Stimulated activated CD4-positive, alpha-beta T cell treated with anti-CD3 and anti-CD28 coated beads, Interleukin-15, amount 100 ng/mL, for 24 hours (primary cell): ENCODE measurements at places on chromosomes 7 and 10.

DNA sequence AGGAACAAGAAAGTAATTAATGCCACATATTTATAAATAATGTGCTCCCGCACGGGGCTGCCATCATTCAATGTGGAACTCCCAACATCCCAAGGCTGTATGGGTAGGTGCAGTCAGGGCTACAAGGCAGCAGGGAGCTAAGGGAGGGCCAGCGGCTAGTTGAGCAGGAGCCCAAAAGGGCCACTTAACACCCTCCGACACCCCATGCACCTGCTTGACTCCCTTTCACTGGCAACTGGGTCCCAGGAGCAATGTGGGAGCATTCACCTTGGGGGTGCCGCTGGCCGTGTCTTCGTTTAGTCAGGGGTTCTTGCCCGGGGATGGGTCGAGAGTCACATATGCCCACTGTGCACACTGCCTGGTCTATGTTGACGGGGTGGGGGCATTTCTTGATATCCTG lies 27.9 kb downstream of the SCART1 start:
- DNase-seq = no peak

- DNase-seq = no peak
Observed at GRCh38 chr7:44061645-44062179, 3.7 kb downstream of the PGAM2 start.

DNA sequence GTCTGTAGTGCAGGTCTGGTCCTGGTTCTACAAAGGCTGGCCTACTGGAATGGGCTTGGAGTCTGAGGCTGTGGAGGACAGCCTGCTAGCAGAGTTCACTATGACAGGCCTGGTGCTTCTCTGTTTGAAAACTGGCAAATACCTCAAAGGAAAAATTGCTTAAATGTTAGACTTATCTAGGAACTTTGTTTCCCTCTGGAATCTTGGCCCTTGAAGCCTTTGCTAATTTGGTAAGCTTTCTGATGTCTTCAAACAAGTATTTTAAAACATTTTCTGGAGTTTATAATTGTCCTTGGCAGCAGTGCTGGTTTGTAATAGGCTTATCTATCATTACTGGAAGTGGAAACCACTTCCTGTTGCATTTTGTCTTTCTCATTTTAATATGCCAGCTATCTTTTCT lies 139.7 kb downstream of the TMEM26 start:
- no peak for DNase-seq

DNA sequence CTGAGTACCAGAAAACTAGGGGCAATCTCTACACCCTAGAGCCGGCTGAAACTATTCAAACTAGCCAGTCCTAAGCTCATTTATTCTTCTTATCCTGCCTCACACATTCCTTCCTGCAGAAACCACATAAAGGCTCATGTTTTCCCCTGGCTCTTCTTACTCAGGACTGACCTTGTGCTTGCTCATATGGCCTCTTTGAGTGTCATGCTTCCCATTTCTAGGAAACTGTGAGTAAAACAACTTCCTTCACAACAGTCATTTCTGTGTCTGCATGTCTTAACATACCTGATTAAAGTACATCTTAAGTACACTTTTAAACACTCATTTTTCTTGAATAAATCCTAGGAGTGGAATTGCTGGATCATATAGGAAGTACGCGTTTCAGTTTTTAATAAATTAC lies 52.3 kb upstream of the KIAA1217 start:
- DNase-seq = no peak

GRCh38 chr7:26858735-26859134 lies 5.7 kb downstream of the SKAP2 start:
- no peak for DNase-seq

DNA sequence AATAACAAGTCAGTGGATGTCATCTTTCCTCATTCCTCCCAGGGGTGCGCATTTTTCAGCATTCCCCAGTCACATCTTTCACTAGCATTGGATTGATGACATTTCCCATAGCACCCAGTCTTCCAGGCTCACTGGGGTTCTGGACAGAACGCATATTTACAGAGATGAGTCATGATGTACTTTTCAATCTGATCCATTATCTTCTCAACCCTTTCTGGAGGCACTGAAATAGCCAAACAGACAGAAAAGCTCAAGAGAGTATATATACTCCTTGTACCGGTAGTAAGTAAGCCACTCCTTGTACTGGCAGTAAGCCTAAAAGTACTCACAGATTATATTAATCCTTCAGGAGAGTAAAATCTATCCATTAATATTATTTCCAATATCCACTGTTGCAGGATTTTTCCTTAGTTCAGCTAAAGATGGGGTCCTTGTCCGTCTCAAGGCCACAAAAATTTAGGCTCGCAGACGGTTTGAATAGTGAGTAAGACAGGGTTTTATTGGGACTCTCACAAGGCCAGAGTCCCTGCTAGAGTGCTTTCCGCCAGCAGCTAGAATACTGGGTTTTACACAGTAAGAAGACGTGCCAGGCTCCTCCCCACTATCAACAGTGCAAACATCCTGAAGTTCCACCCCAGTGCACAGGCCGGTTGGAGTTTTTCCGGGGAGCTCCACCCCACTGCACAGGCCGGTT lies 60.8 kb downstream of the MDH2 start:
- no peak for DNase-seq

DNA sequence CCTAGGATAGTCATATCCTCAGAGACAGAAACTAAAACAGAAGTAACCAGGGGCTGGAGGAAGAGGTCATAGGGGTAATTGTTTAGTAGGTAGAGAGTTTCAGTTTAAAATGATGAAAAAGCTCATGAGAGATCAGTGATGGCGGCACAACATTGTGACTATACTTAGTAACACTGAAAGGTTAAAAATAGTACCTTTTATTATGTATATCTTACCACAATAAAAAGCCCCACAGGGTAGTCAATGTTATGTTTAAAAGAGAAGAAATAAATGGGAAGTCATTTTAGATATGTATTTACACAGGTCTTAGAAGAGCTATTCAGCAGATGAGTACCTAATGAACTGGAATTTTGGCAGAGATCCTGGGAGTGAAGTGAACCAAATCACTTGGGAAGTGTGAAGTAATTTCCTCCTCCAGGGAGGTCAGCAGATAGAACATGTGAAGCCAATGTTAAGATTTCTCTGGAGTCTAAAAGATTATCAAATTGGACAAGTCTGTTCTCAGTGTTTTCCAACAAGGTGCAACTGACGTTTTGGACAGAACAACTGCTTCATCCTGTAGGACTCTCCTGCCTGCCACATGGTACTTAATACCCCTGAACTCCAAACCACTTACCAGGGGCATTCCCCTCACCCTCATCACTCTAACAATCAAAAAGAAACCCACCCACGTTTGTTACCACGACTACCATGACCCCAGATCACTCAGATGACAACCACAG lies 6.4 kb downstream of the CDCA7L start:
- peak; percentile 77 for DNase-seq

- no peak for DNase-seq
Observed at GRCh38 chr7:101537205-101537604, 91.9 kb downstream of the MYL10 start.

DNA sequence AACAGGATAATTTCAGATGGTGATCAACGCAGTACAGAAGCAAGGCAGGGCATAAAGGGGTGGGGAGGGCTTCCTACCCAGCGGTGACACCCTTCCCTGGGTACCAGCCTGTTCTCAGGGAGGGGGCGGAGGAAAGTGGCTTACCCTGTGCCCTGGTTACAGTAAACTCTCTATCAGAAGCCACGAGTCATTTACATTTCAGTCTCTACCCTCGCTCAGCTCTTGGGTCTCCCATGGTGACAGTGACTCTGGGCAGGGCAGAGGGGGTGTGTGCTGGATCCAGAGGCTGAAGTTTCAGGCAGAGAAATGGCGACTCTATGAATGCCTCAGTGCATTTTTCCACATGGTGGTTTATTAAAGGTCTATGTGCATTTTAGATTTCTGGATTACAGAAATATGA lies 107.0 kb downstream of the ADARB2 start:
- DNase-seq = no peak

DNA sequence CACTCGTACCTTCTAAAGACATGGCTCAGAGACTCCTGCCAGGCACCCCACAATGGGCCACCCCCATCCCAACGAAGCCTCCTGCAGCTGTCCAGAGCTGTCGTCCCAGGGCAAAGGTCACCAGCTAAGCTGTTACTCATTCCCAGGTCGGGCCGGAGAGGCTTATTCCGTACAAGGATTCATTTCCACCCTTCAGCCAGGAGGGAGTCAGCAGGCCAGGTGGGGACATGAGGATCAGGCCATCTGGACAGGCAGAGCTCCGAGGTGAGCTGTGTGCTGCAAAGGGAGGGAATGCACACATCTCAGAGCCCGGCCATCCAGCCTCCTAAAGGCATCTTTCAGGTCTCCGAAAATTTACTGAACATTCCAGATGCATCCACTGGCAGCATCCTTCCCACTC lies 63.9 kb upstream of the NANOS1 start:
- DNase-seq = no peak

DNA sequence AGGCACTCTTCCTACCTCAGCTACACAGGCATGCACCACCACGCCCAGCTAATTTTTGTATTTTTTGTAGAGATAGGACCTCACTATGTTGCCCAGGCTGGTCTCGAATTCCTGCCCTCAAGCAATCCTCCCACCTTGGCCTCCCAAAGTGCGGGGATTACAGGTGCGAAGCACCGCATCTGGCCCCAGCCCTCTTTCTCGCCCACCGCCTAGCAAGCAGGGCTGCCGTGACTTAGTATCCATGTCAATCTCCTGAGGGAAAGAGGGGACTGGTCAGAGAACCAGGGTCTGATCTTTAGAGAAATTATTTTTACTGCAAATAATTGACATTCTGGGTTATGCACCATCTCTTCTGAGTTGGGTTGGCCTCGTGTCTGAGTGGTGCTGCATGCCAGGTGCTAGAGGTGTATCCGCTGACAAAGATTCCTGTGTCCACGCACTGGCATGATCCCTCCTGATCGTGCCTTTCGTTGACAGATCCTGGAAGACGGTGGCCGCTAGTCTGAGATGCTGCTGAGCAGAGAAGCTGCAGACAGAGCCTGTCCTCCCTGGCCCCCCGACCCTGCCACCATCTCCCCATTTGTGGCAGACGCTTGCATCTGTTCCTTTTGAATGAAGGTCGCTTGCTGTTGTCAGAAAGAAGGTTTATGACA lies 22.7 kb downstream of the WIPI2 start:
- no peak for DNase-seq

DNA sequence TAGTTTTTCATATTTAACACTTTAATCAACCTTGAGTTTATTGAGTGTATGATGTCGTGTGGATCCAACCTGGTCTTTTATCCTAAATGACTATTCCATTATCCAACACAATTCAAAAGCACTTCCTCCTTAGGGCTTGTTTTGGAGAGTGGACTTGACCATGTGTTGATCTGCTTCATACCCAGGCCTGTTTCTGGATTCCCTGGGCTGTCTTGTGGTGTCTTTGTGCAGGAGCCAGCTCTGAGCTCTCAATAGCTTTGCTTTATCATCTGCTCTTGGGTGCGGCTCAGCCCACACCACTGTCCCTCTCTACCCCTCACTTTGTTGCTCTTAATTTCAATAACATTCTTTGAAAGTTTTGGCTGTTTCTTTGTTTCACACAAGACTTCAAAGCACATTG lies 70.9 kb upstream of the CHST15 start:
- no peak for DNase-seq

DNA sequence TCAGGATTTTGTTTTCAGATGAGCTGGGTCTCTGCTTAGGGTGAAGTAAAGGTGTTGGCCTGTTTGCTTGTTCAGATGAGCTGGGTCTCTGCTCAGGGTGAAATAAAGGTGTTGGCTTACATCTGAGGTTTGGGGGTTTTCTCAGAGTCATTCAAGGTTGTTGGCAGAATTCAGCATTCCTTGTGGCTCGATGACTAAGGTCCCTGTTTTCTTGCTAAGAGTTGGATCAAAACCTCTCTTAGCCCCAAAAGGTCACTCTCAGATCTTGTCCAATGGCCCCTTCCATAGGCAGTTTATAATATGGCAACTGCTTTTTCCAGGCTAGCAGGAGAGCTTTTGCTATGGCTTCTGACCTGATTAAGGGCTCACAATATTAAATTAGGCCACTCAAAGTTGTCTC lies 106.6 kb downstream of the ADAM22 start:
- no peak for DNase-seq

GRCh38 chr10:74875966-74876365 lies 49.6 kb downstream of the KAT6B start:
- no peak for DNase-seq

DNA sequence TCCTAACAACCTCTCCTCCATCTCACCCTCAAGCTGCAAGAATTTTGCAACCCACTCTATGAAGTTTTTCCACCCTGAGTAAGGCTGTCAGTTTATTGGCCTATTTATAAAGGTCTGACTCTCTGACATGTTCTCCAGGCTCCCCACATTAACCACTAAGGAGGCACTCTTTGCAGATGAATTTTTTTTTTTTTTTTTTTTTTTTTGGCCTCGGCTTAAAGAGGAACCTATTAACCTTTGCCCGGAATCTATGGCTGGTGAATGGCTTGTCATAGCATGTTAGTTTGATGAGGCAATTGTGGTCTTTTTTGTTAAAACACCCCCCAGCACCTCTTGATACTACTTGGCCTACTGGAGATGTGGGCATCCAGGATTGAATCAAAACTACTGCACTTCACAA lies 57.1 kb downstream of the TBXAS1 start:
- DNase-seq = no peak

GRCh38 chr7:79420464-79420863 lies 33.0 kb downstream of the MAGI2 start:
- no peak for DNase-seq

DNA sequence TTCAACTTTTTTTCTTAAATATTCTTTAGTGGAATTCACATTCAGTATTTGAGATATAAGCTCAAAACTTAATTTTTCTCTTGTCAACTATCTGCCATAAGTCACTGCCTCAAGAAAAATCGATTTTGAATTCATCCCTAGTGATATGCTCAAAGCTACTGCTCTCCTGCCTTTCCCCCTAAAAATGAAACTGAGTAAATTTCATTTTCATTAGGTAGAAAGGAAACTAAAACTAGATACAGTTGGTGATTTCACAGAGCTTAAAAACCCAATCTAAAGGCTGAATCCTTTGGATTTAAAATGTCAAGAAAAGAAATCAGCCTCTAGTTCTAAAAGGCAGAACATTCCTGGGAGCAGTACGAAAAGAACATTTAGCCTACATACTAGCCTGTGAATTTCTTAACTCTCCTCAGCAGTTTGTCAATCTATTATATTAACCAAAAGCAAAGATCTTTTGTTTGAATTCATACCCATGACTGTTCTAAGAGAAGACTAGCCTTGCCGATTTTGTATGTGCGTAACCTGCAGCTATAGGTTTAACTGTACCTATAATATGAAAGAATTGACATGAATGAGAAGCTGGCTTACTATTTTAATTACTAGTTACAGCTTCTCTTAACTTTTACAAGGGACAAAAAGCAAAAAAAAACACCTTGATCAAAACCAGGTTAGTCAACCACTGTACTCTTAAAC lies 4.9 kb upstream of the FAM53B start:
- no peak for DNase-seq

DNA sequence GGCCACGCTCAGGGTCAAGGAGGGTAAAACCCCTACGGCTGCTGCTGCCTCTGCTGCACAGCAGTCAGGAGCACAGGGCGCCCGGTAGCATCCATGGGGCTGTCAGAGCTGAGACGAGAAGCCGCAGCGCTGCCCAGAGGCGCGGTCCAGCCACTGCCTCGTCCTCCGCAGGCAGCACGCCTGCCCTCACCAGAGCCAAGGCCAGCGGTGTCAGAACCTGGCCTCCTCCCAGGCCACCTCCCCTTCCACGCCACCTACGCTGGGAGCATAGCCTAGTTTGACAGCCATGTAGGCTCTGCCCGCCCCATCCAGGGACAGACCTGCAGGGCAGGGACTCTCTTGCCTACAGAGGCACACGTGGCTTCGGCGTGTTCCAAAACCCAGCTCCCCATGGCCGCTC lies 16.2 kb downstream of the INTS1 start:
- DNase-seq = no peak

GRCh38 chr10:31288001-31288400 lies 31.0 kb upstream of the ZEB1 start:
- no peak for DNase-seq
